ENCODE measurements at places on chromosomes 16 and 17.
A peak's percentile ranks its signal among the peaks of the same experiment; 100 is the strongest.

DNA sequence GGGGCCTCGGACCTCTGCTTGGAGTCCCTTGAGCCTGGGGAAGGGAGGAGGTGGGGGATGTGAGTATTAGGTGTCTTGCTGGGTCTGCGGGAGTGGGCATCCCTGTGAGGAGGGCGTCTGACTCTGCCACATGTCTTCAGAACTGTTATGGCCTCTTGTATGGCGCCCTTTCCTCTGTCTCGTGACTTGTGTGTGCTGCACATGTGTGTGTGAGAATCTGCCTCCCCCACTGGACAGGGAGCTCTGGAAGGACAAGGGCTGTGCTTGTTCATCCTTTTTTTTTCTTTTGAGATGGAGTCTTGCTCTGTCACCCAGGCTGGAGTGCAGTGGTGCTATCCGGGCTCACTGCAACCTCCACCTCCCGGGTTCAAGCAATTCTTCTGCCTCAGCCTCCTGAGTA lies 33.4 kb downstream of the ARHGAP23 start:
- no peak for DNase-seq

DNA sequence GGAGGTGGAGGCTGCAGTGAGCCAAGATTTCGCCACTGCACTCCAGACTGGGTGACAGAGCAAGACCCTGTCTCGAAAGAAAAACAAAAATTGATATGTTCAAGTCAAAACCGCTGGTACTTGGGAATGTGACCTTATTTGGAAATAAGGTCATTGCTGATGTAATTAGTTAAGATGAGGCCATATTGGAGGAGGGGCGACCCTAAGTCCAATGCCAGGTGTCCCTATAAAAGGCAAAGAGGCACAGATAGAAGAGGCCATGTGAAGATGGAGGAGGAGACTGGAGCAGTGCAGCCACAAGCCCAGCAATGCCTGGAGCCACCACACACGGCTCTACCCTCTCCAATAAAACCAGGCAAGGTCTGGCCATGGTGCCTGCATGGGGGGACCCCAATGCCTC lies 50.8 kb upstream of the JPH3 start:
- DNase-seq: no peak

DNA sequence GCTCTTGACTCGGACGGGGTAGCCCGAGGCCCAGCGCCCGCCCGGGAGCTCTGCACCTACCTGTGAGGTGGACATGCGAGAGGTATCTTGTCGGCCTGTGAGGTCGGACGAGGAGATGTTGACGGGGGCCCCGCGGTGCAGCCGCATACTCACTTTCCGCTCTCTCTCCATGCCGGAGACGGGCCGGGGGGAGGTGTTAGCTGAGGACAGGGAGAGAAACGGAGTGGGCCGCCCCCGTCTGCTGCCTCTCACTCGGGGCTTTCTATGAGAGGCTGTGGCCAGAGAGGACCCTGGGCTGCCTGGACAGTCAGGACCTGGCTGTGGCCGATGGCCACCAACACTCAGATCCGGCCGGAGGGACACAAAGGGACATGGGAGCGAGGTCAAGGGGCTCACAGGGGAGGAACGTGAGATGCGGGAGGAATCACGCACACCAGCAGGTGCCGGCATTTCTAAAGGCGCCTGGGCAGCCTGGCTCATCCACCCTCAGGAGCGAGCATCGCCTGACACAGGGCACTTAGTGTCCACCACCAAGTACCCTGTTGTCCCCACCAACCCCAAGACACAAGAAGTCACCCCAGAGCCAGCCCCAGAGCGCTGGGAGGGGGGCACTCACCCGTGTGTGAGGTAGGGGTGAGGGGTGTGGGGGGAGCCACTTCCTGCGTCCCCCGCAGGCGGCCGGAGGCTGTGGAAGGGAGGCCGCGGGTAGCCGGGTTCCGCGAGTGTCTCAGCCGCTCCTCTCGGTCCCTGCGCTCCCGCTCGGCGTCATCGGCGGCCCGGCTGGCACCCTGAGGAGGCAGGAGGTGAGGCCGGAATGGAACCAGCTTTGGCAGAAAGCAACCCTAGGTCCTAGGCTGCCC lies 20.2 kb downstream of the SLC16A3 start:
- no peak for DNase-seq

GRCh38 chr16:73771196-73772064 lies 525.2 kb upstream of the PSMD7 start:
- DNase-seq: no peak

GRCh38 chr16:71460236-71460635 lies 1.8 kb downstream of the ZNF23 start:
- no peak for DNase-seq

DNA sequence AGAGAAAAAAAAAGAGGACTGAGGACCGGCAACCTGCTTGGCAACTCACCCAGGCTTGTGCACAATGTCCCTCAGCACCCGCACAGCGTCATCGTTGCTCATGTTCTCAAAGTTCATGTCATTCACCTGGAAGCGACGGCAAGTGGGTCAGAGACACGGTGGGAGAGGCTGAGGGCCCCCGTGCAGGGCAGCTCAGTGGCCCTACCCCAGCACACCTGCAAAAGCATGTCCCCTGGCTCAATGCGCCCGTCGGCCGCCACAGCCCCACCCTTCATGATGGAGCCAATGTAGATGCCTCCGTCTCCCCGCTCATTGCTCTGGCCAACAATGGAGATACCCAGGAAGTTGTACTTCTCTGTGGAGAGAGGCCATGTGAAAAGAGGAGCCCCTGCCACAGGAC lies 5.4 kb downstream of the DVL2 start:
- DNase-seq: no peak

DNA sequence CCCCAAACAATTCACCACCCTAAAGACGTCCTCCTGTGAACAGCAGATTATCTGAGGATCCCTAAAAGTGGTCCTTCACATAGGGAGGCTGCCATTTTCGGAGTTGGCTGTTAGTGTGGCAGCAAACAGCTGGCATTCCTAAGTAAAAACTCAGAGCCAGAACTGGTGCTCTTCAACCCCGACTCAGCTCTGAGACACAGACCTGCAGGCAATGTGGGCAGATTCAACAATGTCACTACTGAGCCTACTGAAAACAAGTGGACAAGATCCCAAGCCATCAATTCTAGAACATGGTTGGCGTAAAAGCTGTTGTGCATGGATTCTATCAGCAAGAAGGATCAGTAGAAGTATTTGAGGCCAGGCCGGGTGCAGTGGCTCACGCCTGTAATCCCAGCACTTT lies 247.2 kb downstream of the NTN1 start:
- DNase-seq: no peak

- DNase-seq: no peak
Measured at GRCh38 chr16:66271074-66272060, 95.1 kb upstream of the CDH5 start.

DNA sequence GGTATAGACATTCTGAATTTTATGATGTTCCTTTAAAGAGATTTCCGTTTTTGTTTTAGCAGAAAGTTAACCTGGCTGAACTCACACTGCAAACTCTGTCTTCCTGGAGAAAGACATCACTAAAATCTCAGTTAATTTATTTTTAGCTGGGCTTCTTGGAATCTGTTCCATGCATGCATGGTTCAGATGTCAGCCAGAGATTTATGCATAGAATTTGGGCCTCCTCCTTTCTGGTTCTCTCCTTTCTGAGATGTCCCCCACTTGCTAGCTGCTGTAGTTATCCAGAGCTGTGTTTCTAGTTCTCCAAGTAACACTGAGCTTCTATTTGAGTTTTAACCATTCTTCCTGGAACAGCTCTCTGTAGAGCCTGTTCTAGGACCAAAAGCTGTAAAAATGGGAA lies 77.3 kb upstream of the TANC2 start:
- DNase-seq: no peak

- peak; percentile 65 for DNase-seq
Measured at GRCh38 chr17:8941520-8941919, 24.0 kb downstream of the PIK3R5 start.

DNA sequence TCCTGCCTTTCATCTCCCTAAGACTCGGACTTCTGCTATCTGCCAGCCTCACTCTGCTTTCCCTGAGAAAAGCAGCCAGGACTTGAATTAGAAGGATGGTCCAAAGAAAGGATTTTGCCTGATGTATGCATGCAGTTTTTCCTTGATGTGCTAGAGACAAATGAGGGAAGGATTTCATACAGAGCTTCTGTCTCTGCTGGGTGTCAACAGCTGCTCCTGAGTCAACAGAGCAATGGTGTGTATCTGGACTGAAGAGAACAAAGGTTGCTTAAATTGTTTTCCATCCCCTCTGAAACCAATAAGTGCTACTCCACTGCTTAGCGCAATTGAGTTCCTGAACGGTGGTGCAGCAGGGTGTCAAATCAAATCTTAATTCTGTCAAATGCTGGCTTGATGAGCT lies 680.6 kb upstream of the C16orf82 start:
- DNase-seq: no peak
